Frontal cortex (tissue), 4 donors: ENCODE measurements at places on chromosomes 4 and X. TPM values are rescaled to one million over a fixed set of nuclear protein-coding genes. Genes with fewer than 3 reads are reported as not detected.

The FATE1 gene
- total RNA-seq = not detected

The SMIM31 gene
- total RNA-seq = not detected

The SLC10A4 gene
- total RNA-seq = 7.7 TPM

GRCh38 chr4:160136021-160136420 lies 1033.1 kb downstream of the RAPGEF2 start:
- DNase-seq = no peak

The STS gene
- total RNA-seq = 2.9 TPM

- DNase-seq = no peak
Measured at GRCh38 chrX:131942034-131942433, 81.1 kb upstream of the STK26 start.

GRCh38 chr4:119034276-119035008 lies 101.2 kb upstream of the MYOZ2 start:
- no peak for DNase-seq

The ANXA3 gene
- 5.7 TPM for total RNA-seq

- no peak for DNase-seq
Measured at GRCh38 chr4:102642631-102643298, 118.0 kb downstream of the MANBA start.

DNA sequence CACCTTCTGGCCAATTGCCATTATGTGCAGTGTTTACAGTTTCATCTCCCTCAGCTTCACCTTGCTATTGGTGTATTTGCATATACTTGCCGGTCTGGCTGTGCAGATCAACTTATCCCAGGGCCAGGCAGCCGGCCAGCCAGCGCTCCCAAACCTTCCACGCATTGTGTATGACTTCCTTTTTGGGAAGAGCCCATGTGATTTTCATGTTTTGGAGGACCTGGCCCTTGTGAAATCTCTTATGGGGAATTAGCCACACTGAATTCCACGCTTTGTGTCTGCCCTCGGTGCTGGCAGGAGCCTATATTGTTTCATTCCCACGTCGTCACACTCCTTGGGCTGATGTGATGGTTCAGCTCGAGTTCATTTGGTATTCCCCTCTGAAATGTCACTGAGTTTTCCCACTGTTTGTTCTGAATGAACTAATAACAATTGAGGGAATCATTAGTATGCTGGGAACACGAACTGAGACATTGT lies 6.0 kb upstream of the PDLIM3 start:
- no peak for DNase-seq

The HERC3 gene
- total RNA-seq = 55.0 TPM

The KCNE5 gene
- 1.2 TPM for total RNA-seq

DNA sequence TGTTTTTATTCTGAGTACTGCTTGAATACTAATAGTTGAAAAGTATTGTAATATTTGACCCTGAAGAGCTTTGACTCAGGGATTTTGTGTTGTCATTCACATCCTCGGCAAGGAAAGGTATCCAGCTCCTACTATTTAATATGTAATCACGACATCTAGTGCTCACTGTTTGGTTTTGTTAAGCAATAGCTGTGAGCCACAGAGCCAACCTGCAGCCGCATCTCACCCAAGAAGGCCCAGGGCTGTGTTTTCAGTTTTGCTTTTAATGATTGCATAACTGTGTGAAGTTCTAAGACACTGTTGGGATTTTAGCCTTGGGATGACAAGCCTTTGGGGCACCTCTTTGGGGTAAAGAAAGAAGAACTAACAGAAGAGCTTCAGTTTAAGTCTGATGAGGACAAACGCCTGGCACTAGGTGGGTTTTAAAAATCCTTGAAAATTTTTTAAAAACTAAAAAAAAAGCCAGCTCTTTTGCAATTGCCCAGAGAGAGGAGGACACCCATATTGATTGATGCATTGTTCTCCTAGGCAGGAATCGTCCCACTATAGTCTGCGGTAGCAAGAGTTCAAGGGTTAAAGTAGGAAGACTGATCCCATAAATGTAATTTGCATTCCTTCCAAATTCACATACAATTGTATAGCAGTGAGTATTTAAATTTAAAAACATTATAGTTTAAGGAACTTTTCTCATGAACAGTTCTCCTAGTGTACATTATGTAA lies 157.8 kb downstream of the RELL1 start:
- no peak for DNase-seq

- DNase-seq = no peak
Measured at GRCh38 chr4:123409334-123409733, 12.7 kb downstream of the SPRY1 start.

DNA sequence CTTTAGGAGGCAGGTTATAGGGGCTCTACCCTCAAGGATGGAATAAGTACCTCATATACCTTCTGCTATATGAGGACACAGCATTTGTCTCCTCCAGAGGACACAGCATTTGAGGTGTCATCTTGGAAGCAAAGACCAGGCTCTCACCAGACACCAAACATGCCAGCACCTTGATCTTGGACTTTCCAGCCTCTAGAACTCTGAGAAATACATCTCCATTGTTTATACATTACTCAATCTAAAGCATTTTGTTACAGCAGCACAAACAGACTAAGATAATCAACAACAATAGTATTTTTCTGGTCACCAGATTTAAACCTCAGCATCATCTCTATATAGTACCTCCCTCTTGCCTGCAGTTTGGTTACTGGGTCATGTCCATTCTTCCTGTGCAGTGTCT lies 237.5 kb upstream of the KLF3 start:
- DNase-seq = no peak
